Lung microvascular endothelial cell (primary cell): ENCODE measurements at places on chromosomes 11 and 22. TPM values are rescaled to one million over a fixed set of nuclear protein-coding genes. Genes with fewer than 3 reads are reported as not detected.

- no peak for DNase-seq
These were observed 61.9 kb downstream of the EHF start for GRCh38 chr11:34682825-34683224.

DNA sequence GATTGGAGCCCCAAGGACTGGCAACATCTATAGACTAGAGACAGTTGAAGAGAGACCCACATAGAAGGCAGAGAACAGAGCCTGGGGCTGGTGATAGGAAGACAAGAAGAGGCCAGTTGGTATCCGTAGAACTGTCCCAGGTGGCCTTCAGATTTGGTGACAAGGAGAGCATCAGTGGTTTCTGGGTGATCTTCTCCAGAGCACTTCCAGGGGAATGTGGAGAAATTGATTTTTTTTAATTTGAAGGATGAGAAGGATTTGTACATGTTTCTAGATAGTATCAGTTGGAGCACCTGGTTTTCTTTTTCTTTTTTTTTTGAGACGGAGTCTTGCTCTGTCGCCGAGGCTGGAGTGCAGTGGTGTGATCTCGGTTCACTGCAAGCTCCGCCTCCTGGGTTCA lies 14.8 kb downstream of the SLC3A2 start:
- no peak for DNase-seq

DNA sequence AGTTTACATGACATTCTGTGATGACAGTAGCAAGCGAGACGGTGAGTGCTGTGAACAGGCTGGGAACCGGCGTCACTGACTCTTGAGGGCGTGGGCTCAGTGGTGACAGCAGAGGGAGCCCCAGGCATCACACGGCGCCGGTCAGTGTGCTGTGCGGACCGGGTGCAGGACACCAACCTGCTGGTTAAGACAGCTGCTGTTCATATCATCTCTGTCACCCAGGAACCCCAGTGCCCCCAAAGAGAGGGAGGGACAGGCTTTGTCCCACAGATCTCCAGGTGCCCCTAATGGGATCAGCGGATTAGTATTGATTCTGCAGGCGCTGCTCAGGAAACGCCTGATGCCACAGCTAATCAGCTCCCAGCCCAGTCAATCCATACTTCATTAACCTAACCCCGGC lies 18.4 kb downstream of the B3GAT1 start:
- peak; percentile 9 for DNase-seq

DNA sequence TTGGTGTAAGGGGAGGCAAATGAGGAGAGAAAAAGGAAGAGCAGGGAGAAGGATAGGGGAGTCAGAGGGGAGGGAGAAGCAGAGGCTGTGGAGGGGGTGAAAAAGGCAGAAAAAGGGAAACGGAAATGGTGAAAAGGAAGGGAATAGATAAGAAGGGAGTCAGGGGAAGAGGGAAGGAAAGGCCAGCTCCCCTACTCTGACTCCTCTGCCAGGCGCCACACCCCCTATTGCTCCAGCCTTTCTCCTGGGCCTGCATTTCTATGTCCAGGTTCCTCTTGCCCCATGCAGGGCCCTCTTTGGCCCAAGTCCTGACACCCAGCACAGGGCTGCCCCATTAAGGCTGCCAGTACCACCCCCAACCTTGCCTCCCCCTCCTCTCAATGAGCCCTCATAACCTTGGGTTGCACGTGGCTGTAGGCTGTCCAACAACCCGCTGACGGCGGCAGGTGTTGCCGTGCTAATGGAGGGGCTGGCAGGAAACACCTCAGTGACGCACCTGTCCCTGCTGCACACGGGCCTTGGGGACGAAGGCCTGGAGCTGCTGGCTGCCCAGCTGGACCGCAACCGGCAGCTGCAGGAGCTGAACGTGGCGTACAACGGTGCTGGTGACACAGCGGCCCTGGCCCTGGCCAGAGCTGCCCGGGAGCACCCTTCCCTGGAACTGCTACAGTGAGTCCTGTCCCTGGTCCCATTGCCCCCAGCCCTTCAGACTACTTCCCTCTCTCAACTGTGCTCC lies 3.4 kb upstream of the NHERF4 start:
- no peak for DNase-seq

DNA sequence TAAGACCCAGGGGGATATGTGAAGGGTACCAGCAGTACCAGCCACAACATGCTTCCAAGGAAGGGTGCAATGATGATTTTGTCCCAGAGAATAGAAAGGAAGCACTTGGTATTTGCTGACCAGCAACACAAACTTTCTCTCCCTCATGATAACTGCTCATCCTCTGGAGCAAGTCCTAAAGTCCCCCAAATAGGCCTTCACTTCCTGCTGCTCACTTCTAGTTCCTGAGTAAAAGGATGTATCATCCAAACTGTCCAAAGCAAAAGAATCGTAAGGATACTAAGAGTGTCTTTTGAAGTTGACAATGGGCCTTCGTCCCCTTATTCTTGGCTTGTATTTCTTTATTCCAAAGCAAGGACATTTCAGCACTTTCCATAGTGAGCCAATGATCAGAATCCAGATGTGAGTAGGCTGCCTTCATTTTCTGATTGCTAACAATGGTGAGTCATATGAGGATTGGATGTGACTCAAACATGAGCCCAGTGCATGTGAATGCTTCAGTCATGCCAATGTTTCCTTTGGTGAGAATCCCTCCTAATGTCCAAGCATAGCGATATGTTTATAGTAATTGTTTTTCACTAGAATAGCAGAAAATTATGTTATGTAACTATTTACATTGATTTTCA lies 243.4 kb upstream of the POU2AF2 start:
- no peak for DNase-seq

DNA sequence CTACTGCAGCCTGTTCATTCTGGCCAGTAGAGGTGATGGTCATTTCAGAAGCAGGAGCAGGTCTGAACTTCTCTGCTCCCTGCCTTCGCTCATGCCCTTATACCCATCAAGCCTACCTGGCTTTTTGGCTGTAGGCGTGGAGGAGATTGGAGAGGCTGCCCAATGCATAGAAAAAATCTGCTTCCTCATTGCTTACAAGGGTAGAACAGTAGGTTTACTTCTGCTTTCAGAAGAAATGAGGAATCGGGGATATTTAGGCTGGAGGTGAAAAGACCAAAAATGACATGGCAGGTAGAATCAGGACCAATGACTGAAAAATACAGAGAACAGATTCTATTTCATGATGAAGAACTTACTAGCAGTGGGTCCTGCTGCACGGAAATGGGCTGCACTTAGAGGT lies 72.9 kb upstream of the YWHAH start:
- DNase-seq, result no peak

GRCh38 chr11:33492596-33492995 lies 208.0 kb downstream of the C11orf91 start:
- DNase-seq, result no peak

DNA sequence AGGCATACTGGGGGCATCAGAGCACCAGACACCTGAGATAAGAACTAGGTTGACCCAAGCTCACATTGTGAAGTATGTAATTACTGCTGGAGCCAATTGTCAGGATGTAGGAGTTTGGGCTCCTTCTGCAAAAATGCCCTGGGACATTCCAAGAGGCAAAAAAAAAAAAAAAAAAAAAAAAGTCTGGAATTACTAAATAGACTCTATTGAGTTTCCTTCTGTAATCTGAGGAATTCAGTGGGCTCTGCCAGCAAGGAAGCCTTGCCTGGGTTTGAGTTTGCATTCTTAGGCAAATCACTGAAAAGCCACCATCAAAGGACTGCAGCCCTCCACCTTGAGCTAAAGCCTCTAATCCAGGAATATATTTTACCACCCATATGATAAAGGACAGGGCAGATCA lies 8.0 kb upstream of the CAVIN3 start:
- DNase-seq, result no peak

Gene PHETA2
- total RNA-seq, result 17.0 and 22.8 TPM in 2 replicates

Gene TREH
- total RNA-seq, result not detected in 2 replicates

DNA sequence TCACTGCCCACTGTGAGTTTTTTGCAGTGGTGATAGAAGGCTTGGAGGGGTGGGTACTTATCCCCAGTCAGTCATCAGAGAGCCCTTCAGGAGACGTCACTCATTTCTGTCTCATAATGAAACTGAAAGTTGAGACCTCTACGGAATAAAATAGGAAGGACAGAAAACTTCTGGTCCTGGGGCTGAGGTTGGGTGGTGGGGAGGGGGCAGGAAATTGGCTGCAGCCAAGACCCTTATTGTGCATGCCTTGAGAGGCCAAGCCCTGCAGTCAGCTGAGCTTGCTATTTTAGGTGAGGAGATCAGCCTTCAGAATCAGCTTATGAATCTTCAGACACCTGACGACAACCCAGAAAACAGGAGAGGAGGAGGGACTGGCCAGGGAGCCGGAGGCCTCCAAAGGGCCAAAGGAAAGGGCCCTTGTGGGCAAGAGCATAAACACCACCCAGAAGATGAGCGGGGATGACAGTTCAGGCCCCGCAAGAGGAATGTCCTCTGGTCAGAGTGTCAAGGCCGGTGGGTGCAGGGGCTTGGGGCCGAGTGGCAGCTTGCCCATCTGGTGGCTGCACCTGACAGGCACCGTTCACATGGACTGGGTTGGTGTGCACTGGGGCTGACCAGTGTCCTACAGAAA lies 17.9 kb upstream of the ADA2 start:
- peak; percentile 5 for DNase-seq

DNA sequence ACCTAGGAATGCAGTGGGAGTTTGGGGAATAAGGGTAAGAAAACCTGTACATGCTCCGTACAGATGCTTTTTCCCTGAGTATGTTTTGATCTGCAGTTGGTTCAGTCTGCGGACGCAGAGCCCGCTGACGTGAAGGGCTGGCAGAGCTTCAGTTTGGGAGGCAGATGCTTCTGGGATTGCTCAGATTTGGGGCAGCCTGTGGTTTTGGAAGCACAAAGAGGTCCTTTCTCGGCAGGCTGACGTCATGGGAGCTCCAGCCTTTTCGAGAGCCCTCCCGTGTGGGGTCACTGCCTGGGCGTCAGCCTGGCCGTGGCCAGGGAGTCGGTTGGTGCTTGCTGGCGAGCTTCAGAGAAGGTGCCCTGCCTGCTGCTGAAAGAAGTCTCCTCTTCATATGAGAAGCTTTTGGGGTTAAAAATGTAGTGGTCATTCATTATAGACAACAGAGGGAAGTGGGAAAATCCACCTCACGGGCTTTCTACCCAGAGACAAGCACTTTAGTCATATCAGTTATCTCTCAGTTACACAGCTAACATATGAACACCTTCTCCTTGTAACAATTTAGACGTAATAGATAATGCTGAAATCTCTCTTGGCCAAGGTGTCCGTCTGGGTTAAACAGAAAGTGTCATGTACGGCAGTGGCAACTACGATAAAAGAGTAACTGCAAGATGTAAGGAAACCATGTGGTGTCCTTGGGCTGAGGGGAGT lies 26.8 kb downstream of the TPCN2 start:
- no peak for DNase-seq

Gene FAM168A
- total RNA-seq, result 7.6 and 9.7 TPM in 2 replicates

- peak; percentile 35 for DNase-seq
These were observed 30.5 kb downstream of the MRGPRD start for GRCh38 chr11:68950270-68950669.

DNA sequence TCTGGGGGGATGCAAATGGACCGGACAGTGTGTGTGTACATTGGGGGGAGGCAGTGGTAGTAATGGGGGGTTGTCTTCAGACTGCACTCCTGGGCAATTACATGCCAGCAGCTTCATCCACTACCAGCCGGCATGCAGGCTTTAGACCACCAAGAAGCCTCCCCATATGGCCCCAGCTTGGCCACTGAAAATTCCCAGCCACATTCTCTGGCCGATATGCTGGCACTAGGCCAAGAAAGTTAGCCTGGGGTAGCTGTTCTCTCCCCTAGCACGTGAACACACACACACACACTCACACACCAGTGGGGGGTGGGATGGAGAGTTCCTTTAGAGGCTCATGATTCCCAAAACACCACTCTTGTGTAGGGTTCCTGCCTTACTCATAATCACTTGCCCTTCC lies 3.6 kb upstream of the ROBO3 start:
- no peak for DNase-seq

DNA sequence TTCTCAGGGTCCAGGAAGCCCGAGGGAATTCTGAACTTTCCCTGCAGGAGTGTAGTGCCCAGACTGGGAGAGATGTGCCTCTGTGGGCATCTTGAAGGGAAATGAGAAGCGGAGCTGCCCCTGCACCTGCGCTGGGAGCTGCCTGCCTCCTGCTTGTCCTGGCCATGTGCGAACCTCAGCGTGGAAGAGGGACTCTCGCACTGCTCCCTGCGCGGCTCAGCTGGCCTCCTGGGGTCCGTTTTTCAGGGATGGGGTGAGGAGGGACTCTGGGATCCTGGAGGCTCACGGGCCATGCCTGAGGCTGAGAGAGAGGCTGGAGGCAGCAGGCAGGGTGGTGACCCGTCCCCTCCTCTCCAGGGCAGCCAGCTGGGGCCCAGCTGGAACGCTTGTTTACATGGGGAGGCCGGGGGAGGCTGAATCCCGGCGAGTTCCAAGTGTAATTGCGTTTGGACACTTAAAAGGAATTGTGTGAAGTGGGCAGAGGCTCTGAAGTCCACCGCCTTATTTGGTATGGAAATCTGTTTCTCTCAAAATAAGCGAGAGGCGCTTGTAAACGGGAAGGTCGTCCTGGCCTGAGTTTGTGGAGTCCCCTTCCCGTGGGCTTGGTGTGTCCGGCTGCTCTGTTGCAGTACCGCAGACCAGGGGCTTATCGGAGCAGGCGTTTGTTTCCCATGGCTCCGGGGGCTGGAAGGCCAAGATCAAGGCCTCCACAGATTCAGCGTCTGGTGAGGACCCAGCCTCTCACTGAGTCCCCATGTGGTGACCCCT lies 1.2 kb upstream of the MRGPRF start:
- no peak for DNase-seq

- DNase-seq, result no peak
These were observed 24.9 kb upstream of the PACSIN2 start for GRCh38 chr22:43039800-43040199.

- no peak for DNase-seq
These were observed 170.4 kb downstream of the SWAP70 start for GRCh38 chr11:9834291-9834690.
